NCI-H146 (cell line): ENCODE measurements at places on chromosomes 1 and 21.

- DNase-seq: no peak
These were observed 120.5 kb upstream of the WNT4 start for GRCh38 chr1:22263359-22263758.

DNA sequence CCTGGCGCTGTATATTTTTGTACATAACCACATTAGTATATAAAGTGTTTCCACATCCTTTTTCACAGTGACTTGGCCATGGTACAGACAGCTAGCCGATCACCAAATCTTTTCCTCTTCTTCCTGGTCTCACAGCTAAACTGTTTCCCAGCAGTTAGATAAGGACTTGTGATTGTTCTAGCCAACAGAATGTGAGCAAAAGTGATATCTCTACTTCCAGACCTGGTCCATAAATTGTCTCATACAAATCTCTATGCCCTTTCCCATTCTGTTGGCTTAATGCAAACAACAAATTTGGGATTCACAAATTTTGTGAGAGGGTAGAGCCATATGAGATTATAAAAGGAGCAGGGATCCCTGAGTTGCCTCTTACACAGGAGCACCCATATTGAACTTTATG, 19.5 kb downstream of the PAFAH2 start:
- no peak for DNase-seq

DNA sequence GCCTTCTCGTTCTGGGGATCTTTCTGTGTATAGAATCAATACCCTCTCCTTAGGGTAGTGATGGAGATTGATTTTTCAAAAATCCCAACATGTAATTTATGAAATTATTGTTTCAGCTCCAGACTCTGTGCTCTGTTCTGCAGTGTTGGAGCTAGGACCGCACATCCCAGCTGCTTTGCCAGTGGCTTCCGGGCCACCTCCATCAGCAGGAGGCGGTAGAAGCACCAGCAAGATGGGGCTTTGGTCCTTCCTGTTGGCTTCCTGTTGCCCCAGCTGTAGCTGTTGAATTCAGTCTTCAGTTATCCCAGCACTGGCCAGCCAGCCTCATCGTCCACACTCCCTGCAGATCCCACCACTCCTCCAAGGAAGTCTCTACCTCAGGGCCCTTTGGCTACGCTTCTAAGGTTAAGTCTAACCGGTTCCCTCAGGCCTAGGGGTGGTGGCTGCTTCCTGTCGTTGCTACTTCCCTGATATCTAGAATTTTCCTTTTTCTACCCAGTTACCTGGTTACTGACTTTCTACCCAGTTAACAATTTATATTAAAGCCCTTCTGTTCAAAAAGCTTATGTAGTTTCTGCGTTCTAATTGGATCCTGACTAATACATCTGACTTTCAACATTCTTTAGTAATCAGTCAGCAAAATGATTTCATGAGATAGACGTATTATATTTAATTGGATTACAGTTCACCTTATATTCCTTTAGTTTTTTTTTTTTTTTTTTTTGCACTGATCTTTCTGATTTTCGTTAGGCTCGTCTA, 24.6 kb downstream of the GALNT2 start:
- no peak for DNase-seq

- DNase-seq: no peak
These were observed 117.7 kb downstream of the LACTBL1 start for GRCh38 chr1:22854688-22855565.

DNA sequence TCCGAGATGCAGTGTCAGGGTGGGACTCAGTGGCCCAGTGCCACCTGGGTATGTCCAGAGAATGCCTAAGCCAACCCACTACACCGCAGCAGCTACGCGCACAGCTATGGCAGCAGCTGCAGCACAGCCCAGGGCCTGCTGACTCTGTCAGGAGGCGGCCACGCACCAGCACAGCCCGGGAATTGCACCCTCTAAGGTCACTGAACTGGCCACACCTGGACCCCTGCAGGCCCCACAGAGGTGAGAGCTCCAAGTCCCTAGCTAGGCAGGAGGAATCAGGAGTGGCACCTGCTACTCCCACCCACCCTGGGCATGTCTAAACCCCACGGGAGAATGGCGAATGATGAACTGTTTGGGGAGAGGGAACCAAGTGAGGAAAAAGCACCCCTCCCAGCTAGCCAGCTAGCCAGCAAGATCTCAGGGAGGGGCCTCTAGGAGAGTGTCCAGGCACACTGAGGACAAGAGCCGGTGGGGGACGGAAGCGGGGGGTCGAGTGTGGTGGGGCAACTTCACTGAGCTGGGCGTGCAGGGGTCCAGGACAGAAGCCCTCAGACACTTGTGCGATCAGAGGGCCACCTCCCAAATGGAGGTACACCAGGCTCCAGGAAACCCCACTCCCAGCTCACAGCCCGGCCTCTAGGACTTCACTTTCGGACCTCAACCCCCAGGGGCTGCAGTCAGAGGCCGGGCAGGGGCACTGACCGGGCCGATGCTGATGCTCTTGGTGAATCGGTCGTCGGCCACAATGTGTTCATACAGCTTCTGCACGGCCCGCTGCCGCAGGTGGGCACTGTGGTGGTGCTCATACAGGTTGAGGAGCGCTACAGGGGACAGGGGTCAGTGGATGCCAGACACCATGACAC, 13.9 kb downstream of the LSS start:
- DNase-seq: no peak

GRCh38 chr1:25875856-25876692, 566 bp upstream of the PAQR7 start:
- no peak for DNase-seq

DNA sequence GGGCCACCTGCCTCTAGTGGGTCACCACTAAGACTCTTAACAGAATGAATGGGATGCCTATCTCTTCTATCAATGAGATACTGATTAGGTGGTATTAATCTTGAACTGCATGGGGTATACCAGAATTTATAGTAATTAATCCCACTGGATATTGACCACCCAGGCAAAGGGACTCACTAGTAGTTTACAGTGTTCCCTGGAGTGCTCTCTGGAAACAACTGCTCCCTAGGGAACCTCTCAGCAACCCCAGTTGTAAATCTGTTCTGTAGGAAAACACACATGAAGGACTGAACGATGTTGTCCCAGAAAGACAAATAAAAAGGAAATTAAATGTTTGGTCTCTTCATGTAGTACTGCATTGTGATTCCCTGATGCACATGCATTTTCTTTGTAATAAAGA, 430.5 kb downstream of the HLX start:
- DNase-seq: peak; percentile 6

DNA sequence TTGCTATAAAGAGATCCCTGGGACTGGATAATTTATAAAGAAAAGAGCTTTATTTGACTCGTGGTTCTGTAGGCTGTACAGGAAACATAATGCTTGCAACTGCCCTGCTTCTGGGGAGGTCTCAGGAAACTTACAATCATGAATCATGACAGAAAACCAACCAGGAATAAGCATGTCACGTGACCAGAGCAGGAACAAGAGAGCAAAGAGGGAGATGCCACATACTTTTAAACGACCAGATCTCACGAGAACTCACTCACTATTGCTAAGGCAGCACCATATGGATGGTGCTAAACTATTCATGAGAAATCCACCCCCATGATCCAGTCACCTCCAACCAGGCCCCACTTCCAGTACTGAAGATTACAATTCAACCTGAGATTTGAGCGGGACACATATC, 49.8 kb upstream of the RCC1 start:
- DNase-seq: no peak

- DNase-seq: peak; percentile 54
These were observed 24.0 kb upstream of the CPT2 start for GRCh38 chr1:53172426-53173128.

DNA sequence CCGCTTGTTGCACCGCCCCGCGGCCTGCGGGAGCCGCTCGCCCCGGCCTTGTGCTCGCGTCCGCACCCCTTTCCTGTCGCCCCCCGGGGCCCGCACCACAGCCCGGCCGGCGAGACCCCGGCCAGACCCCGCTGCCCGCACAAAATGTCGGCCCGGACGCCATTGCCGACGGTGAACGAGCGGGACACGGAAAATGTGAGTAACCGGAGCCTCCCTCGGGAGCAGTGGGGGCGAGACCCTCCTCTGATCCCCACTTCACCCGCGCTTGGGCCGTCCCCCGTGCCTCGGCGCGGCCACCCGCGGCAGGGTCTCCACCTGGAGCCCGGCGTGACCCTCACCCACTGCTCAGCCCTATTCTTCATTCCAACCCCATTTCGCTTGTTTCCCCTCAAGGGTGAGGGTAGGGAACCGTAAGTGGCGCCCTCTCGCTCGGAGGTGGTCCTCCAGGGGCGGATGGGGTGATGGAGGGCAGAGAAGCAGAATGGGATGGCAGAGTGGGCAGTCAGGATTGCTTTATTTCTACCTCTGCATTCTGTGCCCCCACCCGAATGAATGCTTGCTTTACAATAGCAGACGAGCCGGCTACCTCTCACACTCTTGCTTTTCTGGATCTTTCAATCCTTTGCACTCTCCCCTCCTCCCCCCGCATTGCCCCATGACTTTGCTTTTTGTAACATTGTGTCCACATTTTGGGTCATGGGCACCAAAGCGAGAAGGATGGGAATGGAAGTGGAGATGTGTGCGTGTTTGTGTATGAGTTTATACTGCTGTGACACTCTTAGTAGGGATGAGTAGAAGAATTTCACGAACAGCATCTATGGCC, 954 bp downstream of the MARK1 start:
- DNase-seq: no peak

- no peak for DNase-seq
These were observed 39.7 kb downstream of the C21orf91 start for GRCh38 chr21:17779496-17779895.

DNA sequence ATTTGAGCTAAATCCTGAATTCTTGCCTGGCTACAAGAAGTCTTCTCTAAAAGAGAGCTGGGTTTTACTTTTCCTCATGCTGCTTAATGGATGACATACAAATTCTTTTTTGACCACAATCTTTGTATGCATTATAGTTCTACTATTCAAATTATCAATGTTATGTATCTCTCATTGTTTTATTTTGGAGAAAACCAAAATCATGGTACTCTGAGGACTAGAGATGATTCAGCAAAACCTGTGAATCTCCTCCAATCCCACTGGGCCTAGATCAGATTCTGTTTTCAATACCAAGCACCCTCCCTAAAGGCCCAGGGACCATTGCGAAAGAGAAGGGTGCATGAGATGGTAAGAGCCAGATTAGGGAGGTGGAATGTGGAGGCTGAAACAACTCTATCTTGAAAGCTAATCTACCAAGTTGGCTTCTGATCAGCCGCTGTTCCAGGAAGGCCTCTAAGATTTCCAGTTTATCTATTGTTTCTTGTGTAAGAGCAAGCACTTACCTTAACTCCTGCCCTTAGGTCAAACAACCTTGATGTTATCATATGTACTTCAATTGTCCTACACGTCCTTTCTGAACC, 547.2 kb downstream of the PLPP3 start:
- DNase-seq: no peak

- no peak for DNase-seq
These were observed 445.4 kb upstream of the NFIA start for GRCh38 chr1:60636946-60637345.

DNA sequence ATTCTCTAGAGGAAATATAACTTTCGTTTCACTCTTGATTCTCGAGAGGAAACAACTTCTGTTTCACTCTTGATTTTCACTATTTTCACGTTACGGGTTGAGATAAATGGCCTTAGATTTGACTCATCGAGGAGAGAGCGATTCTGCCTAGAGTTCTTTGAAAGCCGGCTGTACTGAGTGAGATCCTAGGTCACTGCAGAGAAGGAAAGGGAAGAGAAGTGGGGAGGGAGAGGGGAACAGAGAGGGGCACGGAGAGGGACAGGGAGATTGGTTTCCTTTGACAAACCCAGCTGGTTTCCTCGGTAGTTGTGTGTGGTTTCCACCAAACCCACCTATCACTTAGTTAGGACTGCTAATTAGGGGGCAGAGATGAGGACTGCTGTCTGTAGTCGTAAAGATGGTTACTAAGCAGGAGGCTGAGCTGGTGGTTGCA, 21.6 kb upstream of the GPR137B start:
- no peak for DNase-seq

DNA sequence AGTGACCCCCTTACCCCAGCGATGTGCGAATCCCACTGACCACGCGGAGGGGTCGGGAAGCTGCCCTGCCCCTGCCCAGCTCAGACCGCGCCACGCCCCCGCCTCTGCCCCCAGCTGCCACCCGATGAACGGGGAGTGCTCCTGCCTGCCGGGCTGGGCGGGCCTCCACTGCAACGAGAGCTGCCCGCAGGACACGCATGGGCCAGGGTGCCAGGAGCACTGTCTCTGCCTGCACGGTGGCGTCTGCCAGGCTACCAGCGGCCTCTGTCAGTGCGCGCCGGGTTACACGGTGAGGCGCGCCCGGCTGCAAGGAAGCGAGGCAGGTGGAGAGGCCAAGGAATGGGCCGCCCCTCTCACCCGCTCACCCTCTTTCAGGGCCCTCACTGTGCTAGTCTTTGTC, 11.9 kb upstream of the LRRC71 start:
- DNase-seq: peak; percentile 20

- peak; percentile 56 for DNase-seq
These were observed 11.5 kb upstream of the CXADR start for GRCh38 chr21:17501107-17502006.

DNA sequence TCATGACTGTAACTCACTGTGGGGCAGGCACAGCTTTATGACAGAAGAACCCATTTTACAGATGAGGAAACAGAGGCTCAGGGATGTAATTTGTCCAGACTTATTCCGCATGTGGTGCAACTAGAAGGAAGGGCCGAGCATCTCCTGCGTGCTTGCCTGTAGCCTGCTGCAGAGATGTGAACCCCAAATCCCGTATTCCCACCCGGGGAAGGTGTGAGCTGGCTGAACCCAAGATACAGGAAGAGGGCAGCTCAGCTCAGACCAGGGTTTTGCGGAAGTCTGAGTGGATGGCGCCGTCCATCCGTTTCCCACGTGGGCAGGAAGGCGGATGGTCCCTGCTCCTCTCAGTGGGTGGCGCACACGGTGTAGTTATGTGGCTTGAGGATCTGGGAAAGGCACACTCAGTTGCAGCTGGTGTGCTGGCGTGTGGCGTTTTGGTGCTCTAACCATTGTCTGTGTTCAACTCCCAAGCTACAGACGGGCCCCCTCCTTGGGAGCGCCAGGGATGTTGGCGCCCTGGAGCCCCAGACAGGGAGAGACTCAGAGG, 1.2 kb downstream of the CROCC start:
- peak; percentile 13 for DNase-seq

GRCh38 chr1:6491480-6491962, at the start of gene PLEKHG5:
Gene PLEKHG5, minus strand, starts transcription at chr1:6491667. Its CDS starts 14,096 bp downstream, at chr1:6477571.
- DNase-seq: no peak

- no peak for DNase-seq
These were observed 57.5 kb upstream of the ABCG1 start for GRCh38 chr21:42161401-42161955.

DNA sequence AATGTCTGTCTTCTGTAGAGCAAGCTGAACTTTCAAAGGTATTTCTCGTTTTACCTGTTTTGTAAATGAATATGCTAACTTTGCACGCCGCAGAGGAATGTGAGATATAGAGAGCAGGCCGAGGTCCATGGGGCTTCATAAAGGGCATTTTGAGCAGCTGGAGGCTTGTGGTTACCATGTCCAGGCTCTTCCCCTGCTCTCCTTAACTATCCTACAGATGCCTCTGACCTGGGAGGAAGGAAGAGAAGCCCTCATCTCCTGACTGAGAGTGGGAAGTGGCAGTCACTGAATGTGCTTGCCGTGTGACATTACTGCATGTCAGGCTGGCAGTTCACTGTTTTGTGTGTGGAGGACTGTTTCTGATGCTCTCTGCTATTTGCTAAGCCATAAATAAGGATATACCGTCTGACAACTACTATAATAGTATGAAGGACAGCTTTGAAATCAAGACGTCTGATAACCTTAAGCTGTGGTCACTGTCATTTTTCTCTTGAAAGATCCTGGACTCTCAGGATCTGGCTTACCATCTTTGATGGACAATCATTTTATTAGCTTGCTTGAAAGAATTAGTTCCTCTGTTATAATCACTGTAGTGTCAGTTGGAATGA, 92.2 kb downstream of the DYRK1A start:
- no peak for DNase-seq
